ENCODE measurements at places on chromosomes 5 and 9. TPM values are rescaled to one million over a fixed set of nuclear protein-coding genes. Genes with fewer than 3 reads are reported as not detected.

The FCN2 gene
- total RNA-seq, result not detected

- peak; percentile 42 for DNase-seq
Measured at GRCh38 chr5:7856855-7857254, 5.9 kb upstream of the CFAP90 start.

GRCh38 chr5:73370640-73371583 is 77.7 kb downstream of the FOXD1 start:
- DNase-seq, result no peak

- DNase-seq, result no peak
Measured at GRCh38 chr5:132020568-132021339, 9.3 kb upstream of the ACSL6 start.

DNA sequence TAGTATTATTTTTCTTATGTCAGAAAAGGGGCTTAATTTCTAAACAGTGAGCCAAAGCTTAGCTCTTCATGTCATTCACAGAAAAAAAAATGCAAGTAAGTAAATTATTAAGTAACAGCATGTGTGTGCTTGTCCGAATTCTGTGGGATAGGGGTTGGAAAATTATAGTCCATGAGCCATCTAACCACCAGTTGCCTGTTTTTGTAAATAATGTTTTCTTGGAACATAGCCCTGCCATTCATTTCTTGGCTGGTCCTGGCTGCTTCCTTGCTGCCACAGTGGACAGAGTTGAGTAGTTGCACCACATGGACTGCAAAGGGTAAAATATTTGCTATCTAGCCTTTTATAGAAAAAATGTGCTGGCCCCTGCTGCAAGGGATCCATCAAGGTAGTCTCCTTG is 513.7 kb upstream of the WWC1 start:
- no peak for DNase-seq

The SPINK13 gene
- not detected for total RNA-seq

DNA sequence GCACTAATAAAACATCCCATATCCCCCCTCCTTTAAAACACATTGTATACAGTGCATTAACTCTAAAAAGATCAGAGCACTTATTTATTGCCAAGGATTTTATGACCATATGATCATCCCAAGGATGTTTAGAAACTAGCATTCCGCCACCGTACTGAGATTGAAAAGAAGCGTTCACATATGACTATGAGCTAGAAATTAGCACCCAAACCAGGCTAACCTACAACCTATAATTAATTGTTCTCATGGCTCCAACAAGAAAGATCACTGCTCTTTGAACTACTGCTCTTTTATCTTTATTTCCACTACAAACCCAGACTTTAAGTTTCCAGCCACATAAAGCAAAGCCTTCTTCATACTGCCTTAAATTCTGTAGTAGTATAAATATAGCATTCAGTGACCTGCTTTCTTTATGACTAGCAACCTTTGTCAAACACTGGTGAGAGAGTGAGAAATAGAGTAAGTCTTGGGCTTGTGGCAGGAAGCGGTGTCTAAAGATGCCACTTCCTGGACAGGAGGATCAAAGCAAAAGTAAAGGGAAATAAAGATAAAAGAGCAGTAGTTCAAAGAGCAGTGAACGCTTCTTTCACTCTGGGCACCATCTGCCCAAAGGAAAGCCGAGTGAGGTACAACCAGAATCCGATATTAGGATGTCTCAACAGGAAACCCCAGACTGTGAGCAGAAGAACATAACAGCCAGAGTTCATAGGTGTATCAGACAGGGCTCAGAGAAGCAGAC is 151.1 kb upstream of the ERCC6L2 start:
- no peak for DNase-seq

The OMD gene
- 2.5 TPM for total RNA-seq

The HK3 gene
- 0.31 TPM for total RNA-seq

GRCh38 chr9:16306586-16306985 is 563.9 kb downstream of the BNC2 start:
- no peak for DNase-seq

DNA sequence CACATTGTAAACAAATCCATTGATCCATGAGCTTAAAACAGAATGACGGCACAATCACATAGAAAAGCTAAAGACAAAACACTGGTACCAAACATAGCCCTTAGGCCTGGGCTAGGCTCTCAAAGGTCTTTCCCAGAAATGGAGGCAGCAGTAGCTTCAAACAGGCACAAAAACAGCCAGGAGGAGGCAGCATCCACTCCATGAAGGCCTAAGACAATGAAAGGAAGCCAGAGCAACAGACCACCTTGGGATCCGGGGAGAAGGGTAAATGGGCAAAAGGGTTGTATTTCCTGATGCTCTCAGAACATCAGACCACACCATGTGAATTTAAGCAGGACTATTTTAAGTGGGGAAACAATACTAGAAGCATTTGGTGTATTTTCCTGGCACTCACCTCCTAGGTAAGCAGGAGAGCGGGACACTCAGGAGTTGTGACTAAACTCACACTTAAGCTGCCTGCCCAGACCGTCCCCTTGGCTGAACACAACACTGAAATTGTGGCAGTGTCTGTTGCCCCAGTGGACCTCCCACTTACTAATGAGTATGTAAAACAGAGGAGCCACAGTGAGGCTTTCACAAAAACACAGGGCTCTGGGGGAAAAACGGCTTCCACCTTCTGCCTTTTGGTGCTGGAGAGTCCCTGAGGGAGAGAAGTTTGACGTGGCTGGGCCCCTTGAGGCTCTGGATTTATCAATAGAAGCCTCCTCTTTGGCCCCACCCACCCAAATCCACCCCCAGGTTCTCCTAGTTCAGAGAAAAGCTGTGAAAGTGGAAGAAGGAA is 11.9 kb downstream of the GNPDA1 start:
- DNase-seq, result no peak

The SAP30L gene
- 25.4 TPM for total RNA-seq

The NR6A1 gene
- total RNA-seq, result 2.0 TPM

DNA sequence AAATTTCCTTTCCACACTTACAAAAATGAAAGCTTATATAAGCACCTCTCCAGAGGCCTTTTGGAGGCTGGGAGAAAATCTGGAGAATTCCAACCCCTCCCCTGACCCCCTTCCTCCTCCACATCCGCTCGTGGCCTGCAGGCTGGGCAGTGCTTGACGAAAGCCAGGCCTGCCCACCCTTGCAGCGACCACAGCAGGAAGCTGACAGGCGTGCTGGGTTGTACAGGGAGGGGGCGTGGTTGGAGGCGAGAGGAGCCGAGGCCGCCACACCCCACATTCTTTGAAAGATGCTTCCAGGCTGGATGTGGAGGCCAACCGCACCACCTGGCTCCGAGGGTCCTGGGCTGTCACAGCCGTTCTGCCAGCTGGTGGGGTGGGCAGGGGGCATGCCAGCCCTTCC is 47.8 kb upstream of the IER5L start:
- no peak for DNase-seq

DNA sequence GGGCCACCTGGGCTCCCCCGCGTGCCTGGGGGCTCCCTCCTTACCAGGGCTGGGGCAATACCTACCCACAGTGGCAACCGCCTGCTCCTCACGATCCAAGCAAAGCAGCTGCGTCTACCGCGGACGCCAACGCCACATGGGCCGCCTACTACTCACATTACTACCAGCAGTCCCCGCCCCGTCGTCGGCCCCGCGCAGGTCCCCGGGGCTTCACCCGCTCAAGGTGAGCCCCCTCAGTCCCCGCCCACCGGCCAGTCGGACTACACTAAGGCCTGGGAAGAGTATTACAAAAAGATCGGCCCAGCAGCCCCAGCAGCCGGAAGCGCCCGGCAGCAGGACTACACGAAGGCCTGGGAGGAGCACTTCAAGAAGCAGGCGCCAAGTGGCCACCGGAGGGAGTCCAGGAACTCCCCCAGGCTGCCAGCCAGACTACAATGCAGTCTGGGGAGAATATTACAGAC is 106.0 kb upstream of the MTAP start:
- DNase-seq, result no peak

GRCh38 chr5:84393969-84394368 is 9.3 kb upstream of the EDIL3 start:
- no peak for DNase-seq

GRCh38 chr5:103834216-103834615 is 271.6 kb upstream of the NUDT12 start:
- DNase-seq, result no peak

The IFNA2 gene
- total RNA-seq, result not detected

The MAPK9 gene
- total RNA-seq, result 90.8 TPM

- DNase-seq, result no peak
Measured at GRCh38 chr9:124779368-124780059, 2.6 kb downstream of the OLFML2A start.

The CEP78 gene
- total RNA-seq, result 62.1 TPM

GRCh38 chr9:70641631-70642030 is 227.2 kb upstream of the KLF9 start:
- no peak for DNase-seq

GRCh38 chr5:77425420-77425819 is 66.7 kb downstream of the WDR41 start:
- DNase-seq, result no peak

The LRSAM1 gene
- total RNA-seq, result 23.7 TPM

DNA sequence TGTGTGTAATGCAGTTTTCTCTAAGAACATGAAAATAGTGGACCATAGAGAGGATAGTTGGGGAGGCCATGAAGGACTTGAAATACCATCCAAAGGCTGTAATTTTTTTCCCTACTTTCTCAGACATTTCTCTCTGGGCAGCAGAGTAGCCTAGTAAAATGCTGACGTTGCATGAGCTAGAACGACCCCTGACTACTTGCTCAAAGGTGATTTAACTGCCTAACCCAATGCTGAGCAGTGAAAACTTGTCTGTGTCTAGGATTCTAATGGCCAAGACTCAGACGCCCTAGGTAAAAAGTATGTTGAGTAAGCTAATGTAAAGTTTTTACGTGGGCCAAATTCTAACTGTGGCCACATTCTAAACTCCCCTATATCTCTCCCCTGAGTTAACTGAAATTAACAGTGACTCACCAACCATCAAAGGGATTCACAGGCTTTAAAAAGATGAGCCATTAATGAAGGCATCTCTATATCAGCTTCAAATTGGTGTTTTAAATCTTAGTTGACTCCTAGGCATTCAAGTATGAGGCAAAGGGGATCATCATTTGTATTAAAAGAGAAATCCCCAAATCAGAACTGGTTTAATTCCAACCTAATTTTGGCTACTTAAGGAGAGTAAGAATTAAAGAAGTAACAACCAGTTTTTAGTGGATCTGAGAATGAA is 121.0 kb upstream of the GAS1 start:
- DNase-seq, result no peak

- no peak for DNase-seq
Measured at GRCh38 chr9:114962809-114963208, 32.4 kb upstream of the TNFSF8 start.

DNA sequence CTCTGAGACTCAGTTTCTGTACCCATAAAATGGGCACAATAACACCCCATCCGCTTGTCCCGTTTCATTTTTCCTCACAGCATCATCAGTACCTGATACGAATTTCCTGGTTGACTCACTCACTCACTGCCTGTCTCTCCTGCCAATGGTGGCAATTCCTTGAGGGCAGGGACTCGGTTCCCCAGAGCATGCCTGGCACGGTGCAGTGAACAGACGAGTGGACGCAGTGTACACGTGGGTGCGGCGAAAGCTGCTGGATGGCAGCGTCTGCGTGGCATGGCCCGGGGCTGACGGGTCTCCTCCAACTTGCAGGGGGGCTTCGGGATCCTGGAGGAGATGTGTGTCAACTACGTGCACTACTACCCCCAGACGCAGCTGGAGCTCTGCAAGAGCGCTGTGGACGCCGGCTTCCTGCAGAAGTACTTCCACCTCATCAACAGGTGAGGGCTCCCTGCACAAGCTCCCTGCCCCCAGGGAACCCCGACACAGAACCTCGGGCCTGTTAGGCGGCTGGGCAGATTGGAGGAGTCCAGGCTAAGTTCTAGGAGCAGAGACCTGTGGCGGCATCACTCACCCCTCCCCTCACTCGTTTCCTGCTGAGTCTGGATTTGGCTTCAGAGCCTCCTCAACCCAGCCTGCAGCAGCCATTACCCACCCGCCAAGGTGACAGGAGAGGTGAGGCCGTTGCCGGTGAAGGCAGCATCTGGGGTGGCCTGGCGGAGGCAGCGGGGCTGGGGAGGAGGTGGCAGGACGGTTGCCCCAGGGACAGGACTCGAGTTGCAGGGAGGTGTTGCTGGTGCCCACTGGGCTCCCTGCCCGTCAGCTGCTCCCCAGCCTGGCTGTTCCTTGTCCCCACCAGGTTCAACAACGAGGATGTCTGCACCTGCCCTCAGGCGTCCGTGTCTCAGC is 20.3 kb downstream of the DBH start:
- DNase-seq, result no peak

GRCh38 chr9:31140316-31140715 is 1244.1 kb upstream of the ACO1 start:
- DNase-seq, result no peak

DNA sequence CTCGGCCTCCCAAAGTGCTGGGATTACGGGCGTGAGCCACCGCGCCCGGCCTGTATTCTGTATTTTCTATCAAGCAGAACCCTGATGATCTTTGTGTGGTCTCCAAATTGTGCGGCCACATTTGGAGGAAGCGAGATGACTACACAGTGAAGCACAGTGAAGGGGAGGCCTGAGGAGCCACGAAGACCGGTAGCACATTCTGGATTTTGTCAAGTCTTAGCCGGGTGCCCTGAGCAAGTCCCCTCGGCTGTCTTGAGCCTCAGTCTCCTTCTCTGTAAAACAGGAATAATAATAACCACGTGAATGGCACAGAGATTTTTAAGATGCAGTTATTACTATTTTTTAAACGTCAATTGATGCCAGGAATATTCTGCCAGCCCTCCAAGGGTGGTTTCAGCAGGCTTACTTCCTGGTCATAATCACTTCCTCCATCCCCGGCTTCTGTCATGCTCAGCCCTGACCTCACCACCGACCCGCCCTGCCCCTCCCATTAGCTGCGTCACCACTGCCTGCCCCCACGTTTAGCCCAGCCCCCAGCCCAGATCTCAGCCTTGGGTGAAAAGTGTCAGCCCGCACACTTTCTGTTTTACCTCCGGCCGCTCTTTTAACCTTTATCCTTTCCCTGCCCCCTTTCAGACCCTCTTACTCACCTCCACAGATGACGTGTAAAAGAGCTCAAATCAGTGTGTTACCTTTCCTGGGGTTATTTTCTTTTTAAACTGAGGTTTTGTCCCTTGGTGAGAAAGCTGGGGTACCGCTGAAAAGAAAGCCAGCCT is 27.0 kb upstream of the ERGIC1 start:
- no peak for DNase-seq

GRCh38 chr9:126684965-126685465 is 71.3 kb downstream of the LMX1B start:
- DNase-seq, result no peak

DNA sequence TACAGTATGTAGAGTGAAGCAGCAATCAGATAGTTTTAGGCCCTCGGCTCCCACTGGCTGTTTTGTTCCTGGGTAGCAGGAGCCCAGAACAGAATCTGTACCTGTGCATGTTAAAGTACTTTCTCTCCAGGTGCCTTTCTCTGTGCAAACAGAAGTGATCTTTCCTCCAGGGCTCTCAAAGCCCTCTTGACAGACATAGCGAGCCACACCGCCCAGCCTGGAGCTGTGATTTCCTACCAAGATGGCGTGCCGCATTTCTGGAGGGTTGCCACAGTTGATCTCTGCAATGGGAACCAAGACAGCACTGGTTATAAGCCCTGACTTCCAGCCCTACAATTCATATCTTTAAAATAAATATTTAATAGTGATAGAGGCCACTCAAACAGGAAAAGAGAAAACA is 50.9 kb downstream of the SUSD1 start:
- DNase-seq, result no peak

- DNase-seq, result no peak
Measured at GRCh38 chr9:132169672-132170392, 8.0 kb downstream of the NTNG2 start.

The IRGM gene
- total RNA-seq, result not detected

GRCh38 chr5:132115375-132115774 is 41.8 kb downstream of the CSF2 start:
- DNase-seq, result no peak

The SLC46A2 gene
- total RNA-seq, result not detected

All from occipital lobe (tissue), 3 donors.